SIG-M5 (cell line): ENCODE measurements at places on chromosomes 16 and 17.

DNA sequence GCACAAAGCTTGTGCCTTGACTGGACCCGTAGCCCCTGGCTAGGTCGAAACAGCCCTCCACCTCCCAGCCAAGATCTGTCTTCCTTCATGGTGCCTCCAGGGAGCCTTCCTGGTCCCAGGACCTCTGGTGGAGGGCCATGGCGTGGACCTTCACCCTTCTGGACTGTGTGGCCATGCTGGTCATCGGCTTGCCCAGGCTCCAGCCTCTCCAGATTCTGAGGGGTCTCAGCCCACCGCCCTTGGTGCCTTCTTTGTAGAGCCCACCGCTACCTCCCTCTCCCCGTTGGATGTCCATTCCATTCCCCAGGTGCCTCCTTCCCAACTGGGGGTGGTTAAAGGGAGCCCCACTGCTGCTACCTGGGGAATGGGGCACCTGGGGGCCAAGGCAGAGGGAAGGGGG lies 3.5 kb downstream of the CTRL start:
- no peak for DNase-seq

- DNase-seq = no peak
These were observed 11.9 kb downstream of the MAPT start for GRCh38 chr17:45906237-45906636.

- no peak for DNase-seq
These were observed 7.0 kb downstream of the FBF1 start for GRCh38 chr17:75933808-75934207.

- DNase-seq = no peak
These were observed 23.6 kb downstream of the USP6 start for GRCh38 chr17:5139458-5139732.

DNA sequence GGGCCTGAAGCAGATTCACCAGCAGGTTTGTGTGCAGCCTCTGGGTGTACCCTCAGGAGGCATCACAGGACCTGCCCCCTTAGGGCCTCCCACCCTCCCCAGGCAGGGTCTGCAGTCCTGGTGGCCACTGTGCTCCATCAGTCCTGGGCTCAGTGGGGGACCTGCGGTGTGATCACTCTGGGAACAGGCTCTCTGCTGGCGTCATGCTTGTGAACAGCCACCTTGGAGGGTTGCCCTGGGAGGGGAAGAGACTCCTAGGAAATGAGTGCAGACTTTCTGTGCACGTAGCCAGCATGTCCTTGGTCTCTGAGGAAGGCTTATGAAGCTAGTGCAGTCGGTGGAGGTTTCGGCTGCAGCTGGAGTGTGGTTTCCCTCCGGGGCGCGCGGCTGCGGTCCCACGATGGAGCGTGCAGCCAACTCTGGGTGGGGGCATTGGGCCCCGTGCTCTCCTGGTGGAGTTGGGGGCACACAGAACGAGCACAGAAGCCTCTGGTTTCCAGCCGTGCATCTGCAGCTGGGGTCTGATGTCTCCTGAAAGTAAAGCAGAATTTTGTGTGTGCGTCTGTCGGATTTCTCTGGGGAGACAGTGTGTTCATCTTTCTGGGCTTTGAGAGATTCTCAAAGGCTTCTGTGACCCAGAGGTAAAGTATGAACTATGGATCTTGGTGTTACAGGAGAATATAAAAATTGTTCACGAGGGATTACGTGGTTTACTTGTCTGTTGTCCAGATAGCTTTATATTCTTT lies 68.1 kb upstream of the ZNF750 start:
- DNase-seq = no peak

GRCh38 chr16:84227548-84227947 lies 12.3 kb downstream of the KCNG4 start:
- DNase-seq = no peak

GRCh38 chr16:25707982-25708583 lies 16.3 kb downstream of the HS3ST4 start:
- no peak for DNase-seq

GRCh38 chr17:56679115-56679776 lies 85.7 kb downstream of the NOG start:
- DNase-seq = no peak

GRCh38 chr16:48157794-48158193 lies 2.0 kb upstream of the ABCC12 start:
- no peak for DNase-seq

DNA sequence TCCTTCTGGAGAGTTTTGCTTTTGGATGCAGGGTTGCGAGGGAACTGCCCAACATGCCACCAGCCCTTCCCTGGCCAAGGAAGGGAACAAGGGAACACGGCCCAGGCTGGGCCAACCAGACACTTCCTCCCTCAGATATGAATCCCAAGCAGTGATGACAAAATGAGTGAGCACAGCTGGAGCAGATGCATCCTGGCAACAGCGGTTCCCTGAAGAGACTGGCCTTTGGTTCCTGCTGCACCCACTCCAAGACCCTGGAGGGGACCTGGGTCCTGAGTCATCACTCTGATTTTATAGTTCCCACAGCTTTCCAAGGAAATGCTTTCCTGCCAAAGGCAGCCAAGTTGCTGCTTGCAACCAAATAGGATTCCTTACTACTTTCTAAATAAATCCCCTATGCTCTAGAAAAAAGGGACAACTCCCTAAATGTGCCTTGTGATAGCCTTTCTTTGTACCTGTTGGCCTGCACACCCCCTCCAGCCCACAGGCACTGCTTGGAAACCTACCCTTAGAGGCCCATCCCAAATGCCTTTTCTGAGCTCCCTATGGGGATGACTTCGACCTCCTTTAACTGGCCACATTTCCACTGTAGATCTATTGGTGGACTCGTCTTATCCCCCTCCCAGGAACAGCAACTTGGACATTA lies 5.3 kb downstream of the ST3GAL2 start:
- no peak for DNase-seq

DNA sequence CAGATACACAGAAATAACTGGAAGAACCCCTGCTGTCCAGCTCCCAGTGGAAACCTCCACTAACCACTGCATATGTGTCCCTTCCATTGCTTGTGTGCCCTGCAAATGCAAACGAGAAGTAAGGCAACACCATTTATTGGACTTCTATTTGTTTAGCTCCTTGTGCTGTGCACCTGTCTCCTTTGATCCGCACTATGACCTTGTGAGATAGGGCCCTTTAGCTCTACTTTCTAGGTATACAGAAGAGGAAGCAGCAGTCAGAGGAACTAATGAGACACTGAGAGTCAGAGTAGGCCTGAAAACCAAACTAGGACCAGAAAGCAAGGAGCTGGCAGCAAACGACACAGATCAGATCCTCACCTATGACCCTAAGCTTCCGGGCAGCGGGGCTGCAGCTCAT lies 22.4 kb downstream of the SOX9 start:
- no peak for DNase-seq

DNA sequence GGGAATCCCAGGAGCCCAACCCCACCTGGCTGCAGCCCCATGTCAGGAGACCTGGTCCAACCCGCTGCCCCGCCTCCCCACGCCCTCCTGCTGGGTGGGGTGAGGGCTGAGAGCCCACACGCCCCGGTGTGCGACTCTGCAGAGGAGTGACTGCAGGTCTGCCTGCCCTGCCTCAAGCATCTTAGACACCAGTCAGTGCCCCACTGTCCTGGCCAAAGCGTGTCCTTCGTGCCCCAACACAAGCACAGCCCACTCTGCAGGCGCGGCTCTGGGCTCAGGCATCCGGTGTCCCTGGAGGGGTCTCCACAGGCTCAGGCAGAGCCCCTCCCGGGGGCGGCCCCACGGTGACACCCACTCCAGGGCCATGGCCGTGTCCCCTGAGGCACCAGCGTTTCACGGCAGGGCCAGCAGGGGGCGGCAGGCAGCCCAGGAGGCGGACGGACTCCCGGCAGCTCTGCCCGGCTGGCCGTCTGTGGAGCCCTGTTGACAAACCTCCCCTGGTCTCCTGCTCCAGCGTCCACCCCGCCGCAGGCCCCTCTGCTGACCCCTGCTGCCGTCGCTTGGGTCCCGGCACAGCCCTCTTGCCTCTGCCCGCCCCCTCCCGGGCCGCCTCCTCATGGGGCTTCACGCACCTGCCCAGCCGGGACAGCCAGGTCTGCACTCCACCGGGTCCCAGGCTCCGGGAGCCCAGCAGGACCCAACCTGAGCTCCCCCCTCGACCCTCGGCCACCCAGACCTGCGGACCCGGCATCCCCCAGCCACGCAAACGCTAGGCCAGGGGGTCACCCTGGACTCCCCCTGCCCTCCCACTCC lies 8.6 kb upstream of the UBE2I start:
- no peak for DNase-seq

DNA sequence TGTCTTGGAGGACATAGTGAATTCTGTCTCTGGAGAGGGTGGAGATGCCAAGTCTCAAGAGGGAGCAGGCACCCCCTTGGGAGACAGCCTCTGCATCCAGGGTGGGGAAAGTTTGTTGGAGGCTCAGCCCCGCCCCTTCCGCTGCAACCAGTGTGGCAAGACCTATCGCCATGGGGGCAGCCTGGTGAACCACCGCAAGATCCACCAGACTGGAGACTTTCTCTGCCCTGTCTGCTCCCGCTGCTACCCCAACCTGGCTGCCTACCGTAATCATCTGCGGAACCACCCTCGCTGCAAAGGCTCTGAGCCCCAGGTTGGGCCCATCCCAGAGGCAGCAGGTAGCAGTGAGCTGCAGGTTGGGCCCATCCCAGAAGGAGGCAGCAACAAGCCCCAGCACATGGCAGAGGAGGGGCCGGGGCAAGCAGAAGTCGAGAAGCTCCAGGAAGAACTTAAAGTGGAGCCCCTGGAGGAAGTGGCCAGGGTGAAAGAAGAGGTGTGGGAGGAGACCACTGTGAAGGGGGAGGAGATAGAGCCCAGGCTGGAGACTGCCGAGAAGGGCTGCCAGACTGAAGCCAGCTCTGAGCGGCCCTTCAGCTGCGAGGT lies 5.2 kb downstream of the ZNF646 start:
- DNase-seq = peak; percentile 17

DNA sequence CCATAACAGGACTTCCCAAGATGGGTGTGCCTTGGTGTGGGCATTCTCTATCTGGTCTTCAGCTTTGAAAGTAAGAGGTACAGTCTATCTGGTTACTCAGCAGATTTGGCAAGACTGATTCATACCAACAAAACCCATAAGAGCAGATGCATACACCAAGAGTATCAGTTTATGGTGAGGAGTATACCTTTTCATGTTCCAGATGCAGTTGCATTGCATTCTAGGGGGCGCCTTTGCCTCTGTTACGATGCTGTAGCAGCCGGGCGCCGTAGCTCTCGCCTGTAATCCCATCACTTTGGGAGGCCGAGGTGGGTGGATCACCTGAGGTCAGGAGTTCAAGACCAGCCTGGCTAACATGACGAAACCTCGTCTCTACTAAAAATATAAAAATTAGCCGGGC lies 31.1 kb upstream of the CARMIL2 start:
- DNase-seq = no peak

GRCh38 chr17:29613352-29613837 lies 9.3 kb downstream of the CORO6 start:
- no peak for DNase-seq

GRCh38 chr17:7290685-7291084 lies 3.8 kb downstream of the YBX2 start:
- DNase-seq = no peak

DNA sequence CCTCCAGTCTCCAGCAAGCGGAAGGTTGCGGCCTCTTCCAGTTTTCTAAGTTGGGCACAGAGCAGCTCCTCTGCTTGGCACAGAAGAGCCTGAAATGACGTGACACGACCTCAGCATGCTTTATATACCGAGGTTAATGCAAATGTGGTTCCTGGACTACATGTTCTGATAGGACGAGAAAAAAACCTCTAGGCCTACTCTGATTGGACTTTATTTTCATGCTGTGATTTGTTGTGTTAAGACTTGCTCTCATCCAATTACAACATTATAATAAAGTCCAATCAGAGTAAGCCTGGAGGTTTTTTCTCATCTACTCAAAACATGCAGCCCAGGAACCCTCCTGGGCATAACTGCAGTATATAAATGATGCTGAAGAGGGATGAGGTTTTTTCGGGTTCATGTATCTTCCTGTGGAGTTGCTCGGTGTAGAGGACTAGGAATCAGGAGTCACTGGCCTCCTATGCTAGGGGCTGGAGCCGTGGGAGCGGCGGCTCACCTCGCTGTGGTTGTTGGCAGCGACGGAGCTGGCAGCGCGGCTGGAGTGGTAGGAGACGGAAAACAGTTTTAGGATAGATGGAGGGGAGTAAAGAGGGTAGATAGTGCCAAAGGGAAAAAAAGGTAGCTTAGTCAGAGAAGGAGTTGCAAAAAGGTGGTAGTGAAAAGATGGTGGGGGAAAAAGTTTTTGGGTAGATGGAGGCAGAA lies 878.0 kb downstream of the KCNJ18 start:
- DNase-seq = no peak

DNA sequence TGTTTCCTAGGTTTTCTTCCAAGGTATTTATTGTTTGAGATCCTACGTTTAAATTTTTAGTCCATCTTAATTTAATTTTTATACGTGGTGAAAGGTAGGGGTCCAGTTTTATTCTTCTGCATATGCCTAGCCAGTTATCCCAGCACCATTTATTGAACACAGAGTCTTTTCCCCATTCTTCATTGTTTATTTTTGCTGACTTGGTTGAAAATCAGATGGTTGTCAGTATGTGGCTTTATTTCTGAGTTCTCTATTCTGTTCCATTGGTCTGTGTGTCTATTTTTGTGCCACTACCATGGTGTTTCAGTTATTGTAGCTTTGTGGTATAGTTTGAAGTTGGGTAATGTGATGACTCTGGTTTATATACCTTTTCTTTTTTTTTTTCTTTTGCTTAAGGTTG lies 753.0 kb upstream of the GOT2 start:
- no peak for DNase-seq

- no peak for DNase-seq
These were observed 21.4 kb upstream of the ZFP90 start for GRCh38 chr16:68517606-68518166.

GRCh38 chr17:56810891-56811775 lies 22.6 kb downstream of the C17orf67 start:
- no peak for DNase-seq

DNA sequence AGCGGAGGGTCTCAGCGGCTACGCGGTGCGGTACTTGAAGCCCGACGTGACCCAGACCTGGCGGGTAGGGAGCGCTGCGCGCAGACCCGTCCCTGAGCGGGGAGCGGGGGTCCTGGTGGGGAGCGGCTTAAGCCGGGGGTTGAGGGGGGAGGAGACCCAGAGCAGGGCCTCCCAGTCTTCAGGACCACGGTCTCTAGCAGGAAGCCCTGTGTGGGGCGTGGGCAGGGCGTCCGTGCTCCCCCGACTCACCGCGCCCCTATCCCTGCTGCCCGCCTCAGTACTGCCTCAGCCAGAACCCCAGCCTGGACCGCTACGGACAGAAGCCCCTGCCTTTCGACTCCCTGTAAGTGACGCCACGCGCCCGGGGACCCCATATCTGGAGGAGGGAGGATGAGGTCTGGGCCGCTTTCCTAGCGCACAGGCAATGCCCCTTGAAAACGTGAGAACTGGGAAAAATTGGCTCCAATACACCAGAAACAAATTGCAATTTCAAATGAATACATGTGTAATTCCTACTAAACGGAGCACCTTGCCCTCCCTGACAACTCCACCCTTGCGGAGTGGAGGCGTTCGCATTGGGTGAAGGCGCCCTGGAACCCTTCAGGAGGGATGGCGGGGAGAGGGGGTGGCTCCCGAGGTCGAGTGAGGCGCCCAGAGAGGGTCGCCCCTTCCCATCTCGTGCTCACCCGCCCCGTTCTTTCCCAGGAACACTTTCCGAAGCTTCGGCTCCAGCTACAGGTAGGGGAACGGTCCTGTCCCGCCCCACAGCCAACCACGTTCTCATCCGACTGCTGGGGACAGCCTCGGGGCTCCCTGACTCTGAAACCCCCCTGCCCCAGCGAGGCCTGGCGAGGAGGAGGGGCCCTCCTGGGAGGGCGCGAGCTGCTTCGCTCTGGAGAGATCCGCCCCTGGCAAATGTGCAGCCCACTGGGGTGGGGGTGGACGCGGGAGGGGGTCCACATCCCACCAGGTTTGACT lies 14.6 kb upstream of the CNGB1 start:
- no peak for DNase-seq

- no peak for DNase-seq
These were observed 13.0 kb downstream of the ALOX12B start for GRCh38 chr17:8074554-8074953.
